ENCODE measurements at places on chromosomes 11 and 22.
A peak's percentile ranks its signal among the peaks of the same experiment; 100 is the strongest.

- DNase-seq, result no peak
These were observed 19.5 kb downstream of the KIAA0930 start for GRCh38 chr22:45221201-45221600.

DNA sequence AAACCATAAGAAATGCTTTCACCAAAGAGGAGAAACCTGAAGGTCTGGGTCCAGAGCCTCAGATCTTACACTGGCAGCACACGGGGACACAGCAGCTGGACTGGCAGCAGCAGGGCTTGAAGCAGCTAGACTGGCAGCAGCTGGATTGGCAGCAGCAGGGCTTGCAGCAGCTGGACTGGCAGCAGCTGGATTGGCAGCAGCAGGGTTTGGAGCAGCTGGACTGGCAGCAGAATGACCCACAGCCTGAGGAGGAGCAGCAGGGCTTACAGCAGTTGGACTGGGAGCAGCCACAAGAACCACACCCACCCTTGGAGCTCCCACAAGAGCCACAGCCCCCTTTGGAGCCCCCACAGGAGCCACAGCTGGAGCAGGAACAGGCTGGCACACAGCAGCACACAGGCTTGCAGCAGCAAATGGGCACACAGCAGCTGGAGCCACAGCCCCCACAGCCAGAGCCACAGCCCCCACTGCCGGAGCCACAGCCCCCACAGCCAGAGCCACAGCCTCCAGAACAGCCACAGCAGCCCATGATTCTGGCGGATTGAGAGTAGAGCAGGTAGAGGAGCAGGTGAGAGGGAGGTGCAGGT lies at the start of gene KRTAP5-11:
TSS of gene KRTAP5-11 (minus strand) at position 567 of the 587 bp plus-strand sequence. CDS start at position 529, 38 bp downstream.
- no peak for DNase-seq

DNA sequence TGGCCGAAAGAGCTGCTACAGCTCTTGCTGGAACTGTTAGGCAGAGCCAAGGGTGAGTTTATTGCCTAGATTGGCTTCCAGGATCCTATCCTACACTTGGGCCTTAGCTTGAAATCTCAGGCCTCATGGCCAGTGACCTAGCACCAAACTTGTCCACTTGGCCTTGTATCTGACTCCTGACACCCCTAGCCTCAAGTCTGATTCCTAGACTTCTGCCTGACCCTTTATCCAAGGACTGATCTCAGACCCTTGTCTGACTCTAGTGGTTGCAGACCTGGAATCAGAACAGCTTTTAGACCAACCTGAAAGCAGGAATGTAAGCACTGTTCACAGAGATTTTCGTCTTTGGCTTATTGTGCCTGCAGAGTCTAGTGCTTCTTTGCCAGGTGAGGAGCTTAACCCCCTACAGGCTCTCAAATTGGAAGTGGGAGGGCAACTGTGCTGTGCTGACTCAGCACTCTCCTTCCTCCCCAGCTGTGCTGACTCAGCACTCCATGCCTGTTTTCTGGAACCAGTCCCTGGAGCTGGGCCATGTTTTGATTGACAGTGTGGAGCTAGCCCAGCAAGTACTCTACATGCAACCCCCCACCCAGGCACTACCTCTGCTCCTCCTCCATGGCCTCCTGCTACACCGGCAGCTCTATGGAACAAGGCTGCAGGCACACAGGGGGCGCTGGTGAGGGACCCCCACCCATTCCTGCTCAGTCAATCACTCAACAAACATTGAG lies 35.1 kb downstream of the RRP8 start:
- no peak for DNase-seq

DNA sequence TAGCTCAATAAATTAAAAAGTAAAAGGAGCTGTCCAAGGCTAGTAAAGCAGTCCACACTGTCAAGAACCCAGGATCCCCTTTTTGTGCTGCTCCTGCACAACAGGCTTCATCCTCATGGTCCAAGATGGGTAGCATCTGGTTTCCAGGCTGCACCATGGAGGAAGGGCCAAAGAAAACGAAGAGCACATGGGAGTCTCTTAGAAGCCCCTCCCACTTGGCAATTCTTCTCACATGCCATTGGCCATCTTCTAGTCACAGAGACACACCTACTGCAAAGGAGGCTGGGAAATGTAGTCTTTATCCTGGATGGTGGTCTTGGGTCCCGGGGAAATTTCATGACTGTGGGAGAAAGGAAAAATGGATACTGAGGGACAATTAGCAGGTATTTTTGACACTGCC lies 37.8 kb downstream of the PRR5L start:
- no peak for DNase-seq

DNA sequence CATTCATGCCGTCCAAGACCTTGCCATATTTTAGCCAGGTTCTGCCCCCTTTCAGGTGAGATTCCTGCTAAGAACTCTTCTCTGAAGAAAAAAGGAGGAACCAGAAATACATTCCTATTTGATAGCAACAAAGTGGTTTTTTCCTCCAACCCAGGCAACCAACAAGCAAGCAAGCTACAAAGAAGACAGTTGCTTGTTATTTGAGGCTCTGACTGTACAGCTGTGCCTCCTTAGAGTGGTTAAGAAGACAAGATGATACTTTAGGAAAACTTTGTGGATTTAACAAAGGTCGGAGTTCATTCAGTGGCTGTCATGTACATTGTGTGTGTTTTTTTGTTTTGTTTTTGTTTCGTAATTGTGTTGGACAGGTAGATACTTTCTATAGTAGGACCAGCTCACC lies 21.7 kb downstream of the TEAD1 start:
- no peak for DNase-seq

DNA sequence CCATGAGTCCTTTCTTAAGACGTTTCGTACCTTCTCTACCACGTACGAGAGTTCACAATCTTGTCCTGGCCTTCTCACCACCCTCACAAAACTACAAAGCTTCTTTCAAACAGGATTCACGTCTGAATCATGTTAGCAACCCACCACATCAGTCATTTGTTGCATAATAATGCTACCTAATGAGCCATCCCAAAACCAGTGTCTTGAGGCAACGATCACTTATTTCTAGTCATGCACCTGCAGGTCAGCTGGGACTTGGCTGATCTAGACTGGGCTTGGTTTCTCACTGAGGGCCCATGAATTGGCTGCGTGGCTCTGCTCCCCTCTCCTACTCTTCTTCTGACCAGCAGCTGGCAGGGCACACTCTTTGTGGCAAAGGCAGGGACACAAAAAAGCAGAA lies 28.3 kb downstream of the LARGE1 start:
- DNase-seq, result no peak

DNA sequence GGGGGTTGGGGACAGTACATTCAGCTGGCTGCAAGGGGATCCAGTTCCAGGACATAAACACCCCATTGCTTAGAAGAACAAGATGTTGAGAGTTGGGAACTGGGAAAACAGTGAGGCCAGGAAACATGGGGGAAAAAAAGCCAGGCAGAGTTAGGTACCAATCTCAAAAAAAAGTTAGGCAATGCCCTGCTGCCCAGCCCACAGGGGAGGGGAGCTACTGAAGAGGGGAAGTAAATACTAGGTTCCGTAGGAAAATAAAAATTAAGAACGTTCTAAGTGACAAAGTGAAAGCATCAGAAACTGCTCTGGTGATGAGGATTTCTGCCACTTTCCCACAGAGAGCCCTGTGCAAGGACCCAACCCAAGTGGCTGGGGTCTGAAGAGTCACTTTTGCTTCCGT lies 12.0 kb downstream of the SPTBN2 start:
- no peak for DNase-seq

DNA sequence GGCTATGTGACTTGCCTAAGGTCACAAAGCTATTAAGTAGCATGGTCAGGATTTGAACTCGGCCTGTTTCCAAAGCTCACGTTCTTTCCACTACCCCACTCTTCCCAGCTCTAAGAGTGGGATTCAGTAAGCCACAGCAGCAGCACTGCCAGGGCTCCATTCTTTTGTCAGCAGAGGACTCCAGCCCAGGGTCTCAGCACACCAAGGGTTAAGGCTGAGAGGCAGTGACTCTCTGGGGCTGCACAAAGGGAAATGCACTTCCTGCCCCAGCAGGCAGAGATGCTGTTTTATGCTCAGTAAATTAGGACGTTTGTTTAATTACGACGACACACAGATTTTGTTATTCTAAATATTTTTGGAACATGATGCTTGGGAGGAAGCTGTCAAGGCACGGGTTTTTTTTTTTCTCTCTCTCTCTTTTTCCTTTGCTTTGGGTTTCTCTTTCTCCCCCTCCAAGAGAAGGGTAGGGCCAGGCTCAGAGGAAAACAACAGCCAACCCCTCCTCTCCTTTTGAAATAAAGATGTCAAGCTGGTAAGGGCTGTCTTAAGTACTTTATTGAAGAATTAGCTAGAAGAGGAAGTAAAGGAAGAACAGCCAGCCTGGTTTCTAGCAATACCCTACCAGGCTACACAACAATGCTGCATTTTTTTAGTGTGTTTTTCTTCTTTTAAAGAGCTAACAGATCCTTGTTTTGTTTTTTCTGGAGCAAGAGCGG lies 2.8 kb downstream of the MYH9 start:
- no peak for DNase-seq

- DNase-seq, result no peak
These were observed 39.3 kb upstream of the H19 start for GRCh38 chr11:2036863-2037486.

DNA sequence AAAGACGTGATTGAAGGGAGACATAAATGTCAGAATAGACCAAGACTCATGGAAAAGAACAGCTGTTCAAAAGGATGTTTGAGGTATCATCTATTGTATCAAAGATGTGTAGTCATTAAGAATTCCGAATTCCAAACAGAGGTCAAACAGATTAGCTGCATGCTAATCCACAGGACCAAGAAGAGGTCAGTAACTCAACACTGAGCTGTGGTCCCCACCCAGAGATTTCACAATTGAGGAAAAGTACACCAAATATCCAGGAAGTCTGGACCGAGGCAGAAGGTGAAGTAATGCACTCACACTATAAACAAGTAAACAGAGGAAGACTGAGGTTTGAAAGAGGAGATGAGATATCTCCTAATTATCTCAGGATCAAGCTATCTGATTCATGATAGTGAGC lies 29.6 kb upstream of the OR5P2 start:
- no peak for DNase-seq

DNA sequence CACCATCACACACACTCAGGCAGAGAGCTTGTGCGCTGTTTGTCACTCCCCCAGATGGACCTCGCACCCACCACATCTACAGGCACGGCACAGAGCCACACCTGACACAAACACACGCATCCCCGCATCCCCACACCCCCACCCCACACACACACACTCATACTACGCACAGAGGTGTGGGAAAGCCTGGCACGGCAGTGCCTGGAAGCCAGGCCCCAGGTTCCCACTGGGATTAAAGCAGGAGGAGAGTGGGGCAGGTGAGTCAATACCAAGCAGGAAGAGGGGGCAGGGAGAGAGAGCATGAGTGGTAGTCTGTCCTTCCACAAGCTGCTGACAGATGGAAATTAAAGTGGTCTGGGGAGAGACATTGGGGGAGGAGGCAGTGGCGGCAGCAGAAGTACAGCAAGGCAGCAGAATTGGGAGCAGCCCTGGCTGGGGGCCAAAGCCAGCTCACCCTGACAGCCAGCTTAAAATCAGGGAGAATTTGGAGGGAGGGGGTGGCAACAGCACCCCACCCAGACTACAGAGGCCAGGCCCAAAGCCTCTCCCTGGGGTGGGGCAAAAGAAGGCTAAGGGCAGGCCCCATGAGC lies 20.7 kb downstream of the TNKS1BP1 start:
- no peak for DNase-seq

GRCh38 chr11:17066691-17067090 lies 10.8 kb downstream of the RPS13 start:
- no peak for DNase-seq

DNA sequence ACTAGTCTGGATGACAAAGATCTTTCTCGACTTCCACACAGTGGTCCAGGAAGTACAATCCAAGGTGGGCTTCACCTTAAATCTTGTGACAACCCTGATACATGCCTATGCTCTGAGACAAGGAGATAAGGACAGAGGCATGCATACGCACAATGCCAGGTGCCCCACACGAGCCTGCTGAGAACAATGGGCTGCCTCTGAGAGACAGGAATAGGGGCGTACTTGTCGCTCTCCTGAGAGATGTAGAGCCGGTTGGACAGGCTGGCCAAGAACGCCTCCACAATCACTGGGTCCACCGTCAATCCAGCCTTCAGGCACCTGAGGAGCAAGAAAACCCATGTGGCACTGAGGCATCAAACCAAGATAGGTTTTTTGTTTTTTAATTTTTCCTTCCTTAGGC lies 25.5 kb downstream of the SERPIND1 start:
- no peak for DNase-seq

DNA sequence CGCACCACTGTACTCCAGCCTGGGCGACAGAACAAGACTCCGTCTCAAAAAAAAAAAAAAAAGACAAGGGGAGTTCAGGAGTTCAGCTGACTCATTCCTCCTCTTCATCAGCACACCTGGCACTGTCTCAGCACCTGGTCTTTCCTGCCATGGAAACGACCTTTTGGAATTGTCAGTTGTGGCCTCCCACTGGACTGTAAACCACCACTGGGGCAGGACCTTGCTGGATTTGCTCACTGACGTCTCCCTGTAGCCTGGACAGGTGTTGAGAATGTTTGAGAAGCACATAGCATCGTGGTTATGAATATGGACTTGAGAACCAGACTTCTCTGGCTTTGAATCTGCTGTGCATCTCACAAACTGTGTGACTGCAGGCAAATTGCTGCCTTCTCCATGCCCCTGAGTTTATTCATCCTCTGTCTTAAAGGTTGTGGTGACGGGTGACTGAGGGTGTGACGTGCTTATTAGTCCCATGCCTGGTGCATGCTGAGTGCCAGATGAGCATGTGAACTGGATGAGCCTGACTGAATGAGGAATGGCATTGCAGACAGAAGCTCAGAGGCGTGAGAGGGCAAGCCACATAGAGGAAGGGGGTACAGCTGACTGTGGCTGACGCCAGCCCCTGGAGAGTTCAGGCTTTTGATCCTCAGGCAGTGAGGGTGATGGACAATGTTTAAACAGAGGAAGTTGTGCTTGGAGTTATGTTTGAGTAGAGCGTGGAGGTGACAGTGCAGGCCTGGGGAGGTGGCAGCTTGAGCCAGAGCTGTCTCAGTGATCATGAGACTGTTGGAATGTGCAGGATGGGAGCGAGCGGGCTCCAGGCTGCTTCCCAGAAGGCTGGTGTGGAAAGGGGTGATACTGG lies 12.7 kb downstream of the TOM1 start:
- DNase-seq, result no peak

DNA sequence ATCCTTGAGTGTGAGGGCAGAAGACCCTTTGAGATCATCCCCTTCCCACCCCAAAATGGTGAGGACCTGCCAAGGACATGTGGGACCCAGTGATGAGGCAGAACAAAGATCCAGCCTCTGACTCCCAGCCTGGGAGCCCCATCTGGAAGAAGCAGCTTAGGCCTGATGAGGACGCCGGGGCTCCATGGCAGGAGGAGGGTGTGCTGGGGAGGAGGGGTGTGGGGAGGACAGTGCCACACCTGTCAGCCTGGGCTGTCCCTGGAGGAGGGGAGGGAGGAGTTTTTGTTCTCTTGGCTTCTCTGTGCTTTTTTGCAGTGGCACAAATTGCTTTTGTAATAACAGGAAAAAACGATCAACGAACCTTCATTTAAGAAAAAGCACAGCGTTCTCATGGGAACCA lies 44.4 kb upstream of the DAGLA start:
- DNase-seq, result no peak

- DNase-seq, result peak; percentile 30
These were observed 93.9 kb downstream of the TECTA start for GRCh38 chr11:121194731-121195596.

- DNase-seq, result no peak
These were observed 126.5 kb downstream of the RASSF10 start for GRCh38 chr11:13135385-13136271.

Measured in stimulated activated CD4-positive, alpha-beta T cell treated with anti-CD3 and anti-CD28 coated beads, Interleukin-4, amount 100 ng/mL, for 48 hours (primary cell).